ENCODE measurements at places on chromosomes 7 and 10. TPM values are rescaled to one million over a fixed set of nuclear protein-coding genes. Genes with fewer than 3 reads are reported as not detected.

GRCh38 chr10:22598478-22598877 lies 115.9 kb downstream of the PIP4K2A start:
- no peak for DNase-seq

GRCh38 chr10:3542185-3542611 lies 242.8 kb downstream of the KLF6 start:
- peak; percentile 44 for DNase-seq

RGR gene
- not detected for total RNA-seq

TFR2 gene
- total RNA-seq, result not detected

- DNase-seq, result no peak
Measured at GRCh38 chr10:19592276-19592675, 224.0 kb upstream of the PLXDC2 start.

DNA sequence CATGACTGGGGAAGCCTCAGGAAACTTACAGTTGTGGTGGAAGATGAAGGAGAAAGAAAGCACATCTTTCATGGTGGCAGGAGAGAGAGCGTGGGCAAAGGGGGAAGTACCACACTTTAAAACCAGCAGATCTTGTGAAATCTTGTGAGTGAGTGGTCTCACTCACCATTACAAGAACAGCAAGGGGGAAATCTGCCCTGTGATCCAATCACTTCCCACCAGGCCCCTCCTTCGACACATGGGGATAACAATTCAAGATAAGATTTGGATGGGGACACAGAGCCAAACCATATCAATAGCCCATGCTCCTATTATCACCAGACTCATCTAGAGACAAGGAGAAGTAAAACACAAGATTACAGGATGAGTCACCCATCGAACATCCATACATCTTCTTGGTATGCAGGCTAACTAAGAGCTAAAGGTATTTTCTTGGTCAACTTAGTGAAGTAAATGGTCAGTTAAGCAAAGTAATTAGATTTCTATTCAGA lies 55.3 kb upstream of the YAE1 start:
- no peak for DNase-seq

DNA sequence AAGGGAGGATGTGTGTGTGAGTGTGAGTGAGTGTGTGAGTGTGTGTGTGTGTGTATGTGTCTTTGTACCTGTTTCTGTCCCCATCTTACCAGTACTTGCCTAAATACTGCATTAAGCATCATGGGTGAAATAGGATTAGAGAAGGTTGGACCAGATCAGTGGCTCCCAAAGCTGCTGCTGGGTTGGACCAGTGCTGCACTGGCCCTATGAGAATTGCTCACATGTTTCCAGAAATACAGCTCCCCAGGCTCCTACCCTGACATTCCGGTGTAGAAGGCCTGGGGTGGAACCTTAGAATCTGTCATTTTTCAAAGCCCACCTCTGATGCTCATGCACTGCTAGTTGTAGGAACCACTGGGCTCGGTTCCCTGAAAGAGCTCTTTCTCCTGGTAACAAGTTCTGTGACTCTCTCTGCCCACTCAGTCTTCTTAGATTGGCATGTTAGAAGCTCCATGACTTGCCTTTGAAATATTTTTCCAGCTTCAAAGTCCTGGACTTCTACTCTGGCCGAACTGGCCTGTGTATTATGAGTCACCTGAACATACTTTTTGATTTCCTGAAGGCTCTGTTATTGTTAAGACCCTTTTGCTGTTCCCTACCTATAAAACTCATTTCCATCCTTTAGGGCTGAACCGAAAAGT lies 224.7 kb downstream of the CUX1 start:
- DNase-seq, result peak; percentile 12

DNA sequence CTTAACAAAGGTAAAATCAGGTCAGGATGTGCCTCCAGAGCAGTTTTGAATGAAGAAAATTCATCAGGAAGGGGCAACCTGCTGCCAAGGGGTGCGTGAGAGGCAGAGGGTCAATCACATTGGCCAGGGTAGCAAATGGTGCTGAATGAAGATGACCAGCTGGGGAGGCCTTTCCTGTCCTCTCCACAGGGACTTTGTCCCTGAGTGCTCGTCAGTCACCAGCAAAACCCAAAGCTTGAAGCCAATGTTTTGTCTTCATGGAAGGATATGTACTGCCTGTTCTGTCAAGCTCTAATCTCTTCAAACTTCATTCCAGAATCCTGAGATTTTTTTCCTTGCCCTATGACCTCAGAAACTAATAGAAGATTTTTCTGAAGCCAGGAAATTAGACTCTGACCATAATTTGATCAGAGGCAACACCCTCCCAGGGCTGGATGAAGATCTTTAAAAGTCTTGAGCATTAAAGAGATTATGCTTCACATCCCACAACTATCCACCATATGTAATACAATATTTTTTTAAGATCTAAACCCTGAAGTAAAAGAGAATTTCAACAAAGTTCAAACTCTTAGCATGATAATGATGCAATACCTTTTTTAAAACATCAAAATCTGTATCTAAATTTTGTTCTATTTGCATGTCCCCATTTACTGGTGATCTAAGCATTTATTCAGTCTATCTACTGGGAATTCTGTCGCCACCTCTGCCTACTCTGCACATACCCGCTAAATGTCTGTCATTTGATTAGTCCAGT lies 243.0 kb downstream of the SNX13 start:
- DNase-seq, result no peak

- DNase-seq, result no peak
Measured at GRCh38 chr7:77831481-77831880, 32.9 kb downstream of the PHTF2 start.

GRCh38 chr10:72889391-72889831 lies 4.1 kb upstream of the OIT3 start:
- no peak for DNase-seq

DNA sequence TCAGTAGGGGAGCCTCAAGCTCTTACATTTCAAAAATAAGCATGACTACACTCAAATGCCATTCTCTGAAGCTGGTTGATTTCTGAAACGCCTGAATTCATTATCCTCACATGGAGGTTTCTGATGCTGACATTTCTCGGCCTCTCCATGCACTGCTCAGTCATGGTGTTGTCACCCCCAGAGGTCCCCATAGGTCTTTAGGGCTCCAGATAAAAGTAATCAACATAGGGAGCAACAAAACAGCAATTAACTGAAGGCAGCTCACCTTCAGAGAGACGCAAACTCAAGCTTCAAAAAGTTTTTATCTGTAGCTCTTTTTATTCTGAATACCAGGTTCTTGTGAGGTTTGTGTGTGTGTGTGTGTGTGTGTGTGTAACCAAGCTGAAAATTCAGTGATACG lies 223.2 kb upstream of the LRRN3 start:
- no peak for DNase-seq

LIPF gene
- 0.18 TPM for total RNA-seq

C10orf90 gene
- total RNA-seq, result not detected

- no peak for DNase-seq
Measured at GRCh38 chr7:90579181-90579688, 16.9 kb upstream of the CDK14 start.

DNA sequence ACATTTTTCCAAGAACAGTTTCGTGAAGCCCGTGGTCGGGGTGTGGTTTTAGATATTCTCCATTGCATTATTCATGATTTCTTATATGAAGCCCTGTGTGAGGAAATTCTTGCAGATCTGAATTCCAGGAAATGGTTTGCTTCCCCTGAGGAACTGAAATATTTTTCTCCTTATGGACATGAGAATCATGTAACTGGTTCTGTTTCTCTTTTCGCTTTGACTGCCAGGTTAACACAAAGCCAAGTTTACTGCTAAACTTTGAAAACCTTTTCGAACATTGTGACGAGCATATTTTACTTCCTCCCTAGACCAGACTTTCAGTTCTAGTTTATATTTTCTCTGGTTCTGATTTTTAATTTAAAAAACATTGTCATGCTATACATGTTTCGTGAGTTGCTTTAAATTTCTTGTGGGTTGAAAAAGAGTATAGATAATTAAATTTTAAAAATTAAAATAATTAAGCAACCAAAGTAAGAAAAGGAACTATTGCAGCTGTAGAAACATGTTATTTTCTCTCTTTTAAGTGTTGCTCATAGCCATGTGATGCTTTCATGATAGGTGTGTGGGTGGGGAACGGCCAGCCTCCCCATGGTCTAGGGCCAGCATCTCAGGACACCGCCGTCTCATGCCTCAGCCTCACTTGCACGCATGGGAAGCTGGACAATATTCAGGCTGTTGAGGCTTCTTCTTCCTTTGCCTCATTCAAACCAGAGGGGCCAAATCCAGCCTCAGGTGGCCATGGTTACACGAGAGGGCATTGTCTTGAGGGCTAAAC lies 97.1 kb downstream of the CREB5 start:
- no peak for DNase-seq

DNA sequence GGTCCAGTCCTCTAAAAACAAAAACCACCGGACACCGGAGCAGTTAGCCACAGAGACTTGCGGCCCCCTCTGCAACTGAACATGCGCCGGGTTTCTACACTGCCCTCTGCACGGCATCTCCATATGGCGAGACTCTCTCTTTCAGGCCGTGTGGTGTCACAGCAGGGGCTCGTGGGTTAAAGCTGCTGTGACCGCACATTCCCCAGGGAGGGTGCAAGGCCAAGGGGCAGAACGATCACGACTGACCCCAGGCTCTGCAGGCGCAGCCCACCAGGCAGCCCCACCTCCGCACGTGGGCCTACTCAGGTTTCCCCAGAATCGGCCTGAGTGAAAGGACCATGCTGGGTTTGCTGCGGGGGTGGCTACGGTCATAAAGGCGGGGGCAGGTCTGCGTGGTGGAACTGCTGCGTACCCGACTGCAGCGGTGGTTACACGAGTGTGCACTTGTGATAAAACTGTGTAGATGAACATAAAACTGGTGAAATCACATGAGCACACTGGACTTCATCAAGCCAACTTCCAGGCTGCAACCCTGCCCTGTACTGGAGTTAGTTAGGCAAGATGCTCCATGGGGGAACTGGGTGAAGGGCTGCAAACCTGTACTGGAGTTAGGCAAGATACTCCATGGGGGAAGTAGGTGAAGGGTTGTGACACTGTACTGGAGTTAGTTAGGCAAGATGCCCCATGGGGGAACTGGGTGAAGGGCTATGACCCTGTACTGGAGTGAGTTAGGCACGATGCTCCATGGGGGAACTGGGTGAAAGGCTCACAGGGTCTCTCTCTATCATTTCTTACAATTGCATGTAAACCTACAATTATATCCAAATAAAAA lies 81.4 kb upstream of the PPP2R2D start:
- DNase-seq, result no peak

BEND7 gene
- 18.3 TPM for total RNA-seq

GRCh38 chr10:118358327-118358726 lies 16.2 kb upstream of the FAM204A start:
- DNase-seq, result no peak

DNA sequence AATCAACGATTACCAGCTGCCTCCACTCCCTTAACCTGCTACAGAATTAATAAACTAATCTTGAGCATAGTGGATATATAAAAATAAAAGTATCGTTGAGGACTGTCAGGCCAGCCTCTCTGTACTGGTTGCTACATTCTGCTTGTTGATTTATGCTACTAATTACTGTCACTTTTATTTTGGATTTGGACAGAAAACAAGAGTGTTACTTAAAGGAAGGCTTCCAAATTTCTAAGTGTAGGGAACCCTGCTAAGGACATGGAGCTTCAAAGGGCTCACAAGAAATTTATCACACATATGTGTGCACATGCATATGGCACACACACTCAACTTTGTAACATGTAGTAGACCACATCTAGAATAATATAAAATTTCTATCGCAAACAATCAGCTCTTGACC lies 141.2 kb upstream of the ANKRD1 start:
- no peak for DNase-seq

GRCh38 chr10:48504141-48504885 lies 100.6 kb downstream of the ARHGAP22 start:
- no peak for DNase-seq

DNA sequence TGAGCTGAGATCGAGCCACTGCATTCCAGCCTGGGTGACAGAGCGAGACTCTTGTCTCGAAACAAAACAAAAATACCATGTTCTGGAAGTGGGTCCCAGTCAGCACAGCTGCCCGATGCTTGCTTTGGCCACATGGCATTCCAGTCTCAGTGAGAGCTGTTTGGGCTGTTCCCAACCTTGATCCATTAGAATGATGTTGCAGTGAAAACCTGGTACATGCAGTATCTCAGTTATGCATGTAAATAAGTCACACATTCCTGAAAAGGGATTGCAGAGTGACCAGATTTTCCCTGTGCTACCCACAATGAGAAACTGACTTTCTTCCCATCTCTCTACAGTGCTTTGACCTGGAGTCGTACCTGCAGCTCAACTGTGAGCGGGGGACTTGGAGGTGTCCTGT lies 15.4 kb downstream of the ZMIZ2 start:
- DNase-seq, result no peak

IFIT3 gene
- total RNA-seq, result 47.2 TPM

CCT6A gene
- total RNA-seq, result 154 TPM

CTNNA3 gene
- total RNA-seq, result not detected

DNA sequence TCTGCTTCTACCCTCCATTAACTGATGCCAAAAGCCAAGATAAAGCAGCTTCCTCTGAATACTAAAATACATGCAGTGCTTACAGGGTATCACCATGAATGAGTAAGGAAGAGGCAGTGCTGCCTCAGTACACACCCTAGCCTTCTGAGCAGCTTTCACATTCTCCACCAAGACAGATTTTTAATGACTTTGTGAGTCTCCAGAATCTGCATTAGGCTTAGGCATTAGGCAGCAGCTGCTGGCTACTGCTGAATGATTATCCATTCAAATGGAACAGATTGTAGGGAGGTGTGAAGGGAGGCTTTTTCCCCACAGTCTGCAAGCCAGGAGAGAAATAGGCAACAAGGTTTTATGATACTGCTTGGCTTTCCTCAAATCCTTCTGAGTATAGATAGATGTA lies 1226.7 kb upstream of the LRRN3 start:
- DNase-seq, result no peak

DNA sequence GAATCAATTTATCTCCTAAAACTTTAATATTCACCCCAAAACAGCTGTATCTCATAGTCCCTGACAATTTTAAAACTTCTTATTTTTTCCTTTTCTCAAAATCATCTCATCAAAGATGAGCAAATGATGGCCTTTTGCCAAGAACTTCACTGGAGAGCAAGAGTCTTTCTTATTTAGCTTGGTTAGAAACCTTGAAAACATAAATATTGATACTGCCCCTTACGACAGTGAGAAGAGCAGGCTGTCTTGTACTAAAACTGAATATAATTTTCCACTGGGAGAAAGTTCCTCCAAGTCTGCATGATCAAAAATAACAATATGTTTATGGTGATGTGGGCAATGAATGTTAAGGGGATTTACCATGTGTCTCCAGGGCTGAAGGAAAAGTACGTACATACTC lies 109.0 kb downstream of the COL28A1 start:
- no peak for DNase-seq

DNA sequence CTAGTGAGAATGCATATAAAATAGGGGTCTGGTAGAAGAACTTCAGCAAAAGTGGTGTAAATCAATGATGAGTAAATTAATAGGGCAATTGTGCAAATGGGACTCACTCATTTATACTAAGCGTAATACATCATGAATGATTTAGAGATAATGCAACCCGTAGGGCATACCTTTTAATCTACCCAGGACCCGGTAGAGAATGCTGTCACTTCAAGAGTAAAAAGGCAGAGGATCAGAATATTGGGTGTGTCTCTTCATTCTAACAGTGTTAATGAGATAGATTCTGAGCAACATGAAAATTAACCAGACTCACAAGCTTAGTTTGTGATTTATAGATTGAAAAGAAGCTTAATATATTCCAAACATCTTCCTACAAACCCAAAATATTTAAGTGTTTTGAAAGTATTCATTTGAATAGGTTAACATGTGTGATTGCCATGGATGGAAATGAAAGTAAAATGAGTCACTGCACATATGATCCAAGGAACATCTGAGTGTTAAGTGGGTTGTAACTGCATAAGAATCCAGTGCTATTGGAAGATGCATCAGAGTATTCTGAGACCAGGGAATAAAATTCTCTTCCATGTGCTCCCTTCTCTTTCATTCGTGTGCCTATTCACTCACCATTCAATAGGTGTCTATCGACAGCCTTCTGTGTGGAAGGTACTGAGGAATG lies 690.6 kb downstream of the AUTS2 start:
- DNase-seq, result no peak

Measured in glomerular endothelial cell (primary cell).